ENCODE measurements at places on chromosomes 6 and 20.

- DNase-seq, result no peak
These were observed 59.2 kb upstream of the CD93 start for GRCh38 chr20:23145281-23145700.

DNA sequence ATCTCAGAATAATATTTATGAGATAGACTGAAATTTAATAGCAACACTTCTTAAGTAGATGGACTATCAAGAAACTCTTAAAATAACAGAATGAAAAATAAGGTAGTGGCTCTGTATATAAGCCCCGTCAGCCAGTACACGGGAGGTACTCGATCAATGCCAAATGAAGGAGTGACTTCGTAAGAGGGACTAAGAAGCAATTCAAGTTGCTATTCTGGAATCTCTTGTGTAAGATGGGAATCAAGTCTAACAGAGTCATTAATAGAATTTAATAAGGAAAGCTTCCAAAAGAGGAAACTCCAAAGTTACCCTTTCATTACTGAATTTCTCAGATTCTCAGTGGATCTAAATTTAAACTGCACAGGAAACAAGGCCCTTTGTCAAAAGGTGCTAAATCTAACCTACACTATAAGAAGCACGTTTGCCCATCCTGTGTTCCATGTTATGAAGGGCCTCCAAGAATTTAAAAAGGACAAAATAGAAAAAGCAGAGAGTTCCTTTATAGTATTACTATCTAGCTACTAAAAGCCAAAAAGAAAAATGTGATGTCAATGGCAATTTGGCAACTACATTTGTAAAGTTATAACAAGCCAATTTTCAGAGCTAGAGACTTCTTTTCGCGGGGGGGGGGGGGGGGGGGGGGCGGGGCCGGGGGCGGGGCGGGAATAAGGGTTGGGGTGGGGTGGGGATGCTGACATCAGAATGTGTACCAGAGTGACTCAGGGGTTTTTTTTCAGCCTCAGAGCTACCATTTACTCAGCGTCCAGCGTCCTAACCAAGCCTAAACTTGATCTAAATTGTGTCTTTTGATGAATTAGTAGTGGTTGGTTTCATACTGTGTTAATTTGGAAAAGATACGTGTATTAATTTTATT lies 200.6 kb downstream of the GMPR start:
- no peak for DNase-seq

- peak; percentile 1 for DNase-seq
These were observed 22.3 kb downstream of the NPEPL1 start for GRCh38 chr20:58714923-58715351.

- no peak for DNase-seq
These were observed 77.0 kb downstream of the CDH4 start for GRCh38 chr20:61328911-61329558.

DNA sequence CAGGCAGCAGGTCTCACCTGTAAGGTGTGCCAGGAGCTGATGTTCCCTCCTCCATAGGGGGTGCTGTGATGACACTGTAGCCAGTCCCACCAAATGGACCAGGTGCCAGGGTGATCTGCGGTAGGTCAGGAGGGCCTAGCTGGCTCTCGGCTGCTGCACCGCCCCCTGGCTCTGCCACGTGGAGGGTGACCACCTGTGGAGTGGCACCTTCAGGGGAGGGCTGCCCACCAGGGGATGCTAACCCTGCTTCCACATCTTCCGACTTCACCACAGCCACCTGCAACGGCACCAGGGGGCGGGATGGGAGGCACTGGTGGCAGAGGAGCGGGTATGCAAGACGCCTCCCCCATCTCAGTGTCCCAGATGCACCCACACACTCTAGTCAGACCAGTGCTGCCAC lies 18.3 kb downstream of the ZNF335 start:
- DNase-seq, result no peak

DNA sequence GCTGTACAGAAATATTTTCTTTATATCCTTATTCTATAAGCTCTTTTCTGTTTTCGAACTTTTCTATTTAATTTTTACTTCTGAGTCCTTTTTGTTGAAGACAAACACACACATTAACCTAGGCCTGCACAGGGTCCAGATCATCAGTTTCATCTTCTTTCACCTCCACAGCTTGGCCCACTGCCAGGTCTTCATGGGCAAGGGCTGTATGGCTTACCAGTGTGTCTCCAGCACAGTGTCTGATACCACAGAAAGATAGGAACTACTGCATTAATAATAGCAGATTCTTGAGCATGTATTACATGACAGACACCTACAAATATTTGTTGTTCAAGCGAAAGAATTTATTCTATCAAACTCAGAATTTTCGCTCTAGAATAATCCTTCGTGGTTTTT lies 24.4 kb downstream of the QKI start:
- no peak for DNase-seq

DNA sequence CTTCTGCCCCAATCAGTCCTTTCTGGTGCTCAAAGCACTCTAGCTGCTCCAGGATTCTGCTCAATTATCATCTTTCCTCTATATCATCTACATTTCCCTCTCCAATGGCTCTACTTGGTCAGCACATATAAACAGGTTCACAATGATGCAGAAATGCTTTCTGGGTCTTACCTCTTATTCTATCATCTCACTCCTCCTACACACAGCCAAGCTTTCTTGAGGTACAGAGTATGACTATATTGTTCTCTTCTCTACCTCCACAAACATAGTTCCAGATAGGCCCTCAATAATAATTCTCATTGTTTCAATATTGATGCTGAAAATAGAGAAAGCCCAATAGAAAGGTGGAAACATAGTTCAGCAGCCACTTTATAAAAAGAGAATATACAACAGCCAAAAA lies 48.2 kb downstream of the HIVEP2 start:
- DNase-seq, result no peak

GRCh38 chr6:62480544-62480943 lies 194.5 kb upstream of the KHDRBS2 start:
- no peak for DNase-seq

GRCh38 chr6:11769244-11769643 lies 9.4 kb downstream of the ADTRP start:
- no peak for DNase-seq

DNA sequence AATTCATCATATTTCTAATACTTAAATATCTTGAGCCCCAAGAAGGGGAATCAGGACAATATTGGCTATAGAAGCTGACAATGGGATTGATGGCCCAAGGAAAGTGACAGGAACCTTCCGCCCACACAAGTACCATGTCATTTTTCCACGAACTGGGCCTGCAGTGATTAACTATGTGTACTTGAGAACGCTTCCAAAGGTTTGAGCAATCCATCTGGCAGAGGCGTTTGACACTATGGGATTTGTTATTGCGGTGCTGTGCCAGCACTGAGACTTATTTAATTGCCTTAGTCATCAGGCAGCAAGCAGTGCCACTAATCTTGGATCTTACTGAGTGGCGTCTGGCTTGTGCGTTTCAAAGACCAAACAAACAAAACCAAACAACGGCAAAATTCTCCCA lies 135.6 kb upstream of the UST start:
- no peak for DNase-seq

- DNase-seq, result no peak
These were observed 22.6 kb downstream of the TOP1 start for GRCh38 chr20:41051009-41051825.

DNA sequence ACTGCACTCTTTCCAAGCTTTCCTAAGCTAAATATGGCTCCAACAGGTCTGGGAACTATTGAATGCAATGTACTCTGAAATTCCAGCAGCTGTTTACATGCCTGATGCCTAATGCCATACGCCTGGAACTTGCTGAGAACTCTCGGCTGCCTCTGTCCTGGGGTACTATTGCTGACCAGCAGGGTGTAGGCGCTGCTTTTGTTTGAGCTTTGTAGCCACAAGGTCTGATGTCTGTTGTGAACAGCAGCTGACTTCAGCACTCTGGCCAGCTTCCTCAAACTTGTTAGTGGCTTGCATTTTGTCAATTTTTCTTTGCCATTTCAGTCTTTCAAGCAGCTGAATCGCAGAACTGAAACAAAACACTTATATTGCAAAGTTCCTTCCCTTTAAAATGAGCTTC lies 26.7 kb downstream of the SAYSD1 start:
- DNase-seq, result no peak

- DNase-seq, result no peak
These were observed 216.5 kb downstream of the ARHGAP18 start for GRCh38 chr6:129493354-129493902.

DNA sequence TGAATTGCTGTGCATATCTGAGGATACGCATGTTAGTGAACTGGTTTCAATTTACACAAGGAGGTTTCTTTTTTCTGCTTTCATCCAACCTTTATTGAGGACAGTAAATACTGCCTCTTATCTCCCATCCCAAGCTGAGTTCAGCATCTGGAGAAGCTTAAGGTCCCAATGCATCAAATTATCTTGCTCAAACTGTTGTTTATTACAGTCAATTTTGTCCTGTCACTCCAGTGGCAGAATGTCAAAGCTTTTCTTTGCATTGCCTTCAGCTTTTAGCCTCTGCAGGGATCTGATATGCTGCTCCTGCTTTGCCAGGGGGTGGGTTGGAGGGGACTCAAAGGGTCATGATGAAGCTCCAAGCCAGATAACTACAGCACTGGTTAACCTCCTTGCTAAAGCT lies 435.4 kb upstream of the SOX4 start:
- no peak for DNase-seq

DNA sequence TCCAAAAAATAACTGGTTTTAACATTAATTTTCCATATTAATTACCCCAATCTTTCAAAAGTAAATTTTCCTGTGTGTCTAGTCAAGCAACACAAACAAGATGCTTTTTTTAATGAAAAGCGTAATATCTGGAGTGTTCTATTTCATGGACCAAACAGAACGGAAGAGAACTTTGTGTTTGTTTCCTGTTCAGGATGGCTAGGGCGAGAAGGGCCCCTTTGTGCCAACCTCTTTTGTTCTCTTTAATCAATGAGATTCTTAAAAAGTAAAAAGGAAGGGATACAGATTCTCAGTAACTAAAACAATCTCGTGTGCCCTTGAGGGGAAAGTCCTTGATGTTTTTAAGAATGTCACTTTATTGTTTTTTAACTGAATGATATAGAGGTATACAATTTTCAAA lies 55.7 kb downstream of the GNAS start:
- no peak for DNase-seq

DNA sequence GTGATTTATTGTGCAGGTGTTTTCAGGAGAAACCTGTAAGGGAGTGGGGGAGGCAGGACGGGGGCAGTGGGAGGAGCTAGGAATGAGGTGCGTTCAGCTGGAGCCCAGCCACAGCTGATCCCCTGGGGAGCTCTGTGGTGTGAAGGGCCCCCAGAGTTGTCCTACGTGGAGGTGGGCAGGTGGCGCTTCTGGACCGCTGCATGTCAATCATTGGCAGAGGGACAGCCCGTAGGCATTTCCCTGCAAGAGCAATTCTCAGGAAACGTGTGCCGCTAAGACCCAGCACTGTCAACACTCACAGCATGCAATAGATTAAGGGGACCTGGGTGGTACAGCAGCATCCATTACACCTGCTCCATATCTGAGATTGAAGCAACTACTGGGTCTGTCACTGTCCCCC lies 88.0 kb downstream of the PRND start:
- DNase-seq, result no peak

DNA sequence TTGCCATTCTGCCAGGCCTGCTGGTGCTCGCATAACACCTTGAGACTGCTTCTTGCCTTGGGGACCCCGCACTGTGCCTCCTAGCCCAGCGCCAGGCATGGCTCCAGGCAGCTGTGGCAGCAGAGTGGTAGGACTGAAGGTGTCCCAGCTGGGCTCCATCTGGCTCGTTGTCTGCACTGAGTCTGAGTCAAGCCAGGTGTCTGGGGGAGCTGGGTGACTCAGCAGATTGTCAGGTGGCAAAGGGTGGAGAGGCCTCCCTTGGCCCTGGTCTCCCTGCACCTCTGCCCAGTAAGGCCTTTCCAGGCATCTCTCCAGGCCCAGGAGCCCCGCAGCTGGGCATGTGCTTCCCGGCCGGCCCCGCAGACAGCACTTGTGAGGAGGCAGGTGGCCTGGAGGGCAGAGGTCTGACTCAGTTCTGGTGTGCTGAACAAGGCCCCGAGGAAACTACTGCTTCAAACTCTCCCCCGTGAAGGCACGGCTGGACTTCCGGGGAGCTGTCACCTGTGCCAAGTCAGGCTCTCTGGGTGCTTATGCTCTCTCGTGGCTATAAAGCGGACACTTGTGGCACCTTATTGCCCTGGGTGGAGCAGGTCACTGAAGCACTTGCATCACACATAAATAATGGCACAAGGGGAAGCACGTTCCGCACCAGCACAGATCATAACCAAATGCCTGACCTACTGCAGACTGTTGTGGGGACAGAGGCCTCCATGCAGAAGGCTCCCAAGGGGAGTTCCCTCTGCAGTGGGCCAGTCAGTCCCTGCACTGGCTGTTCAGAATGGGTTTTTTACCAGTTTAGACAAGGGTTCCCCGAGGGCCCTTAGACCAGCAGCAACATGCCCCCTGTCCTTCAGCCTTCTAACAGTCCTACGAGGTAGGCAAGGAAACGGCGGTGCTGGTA lies 27.5 kb downstream of the FOXC1 start:
- DNase-seq, result no peak

GRCh38 chr6:137926207-137926731 lies 59.2 kb downstream of the TNFAIP3 start:
- DNase-seq, result no peak

GRCh38 chr20:11274141-11274594 lies 600.4 kb upstream of the JAG1 start:
- no peak for DNase-seq

DNA sequence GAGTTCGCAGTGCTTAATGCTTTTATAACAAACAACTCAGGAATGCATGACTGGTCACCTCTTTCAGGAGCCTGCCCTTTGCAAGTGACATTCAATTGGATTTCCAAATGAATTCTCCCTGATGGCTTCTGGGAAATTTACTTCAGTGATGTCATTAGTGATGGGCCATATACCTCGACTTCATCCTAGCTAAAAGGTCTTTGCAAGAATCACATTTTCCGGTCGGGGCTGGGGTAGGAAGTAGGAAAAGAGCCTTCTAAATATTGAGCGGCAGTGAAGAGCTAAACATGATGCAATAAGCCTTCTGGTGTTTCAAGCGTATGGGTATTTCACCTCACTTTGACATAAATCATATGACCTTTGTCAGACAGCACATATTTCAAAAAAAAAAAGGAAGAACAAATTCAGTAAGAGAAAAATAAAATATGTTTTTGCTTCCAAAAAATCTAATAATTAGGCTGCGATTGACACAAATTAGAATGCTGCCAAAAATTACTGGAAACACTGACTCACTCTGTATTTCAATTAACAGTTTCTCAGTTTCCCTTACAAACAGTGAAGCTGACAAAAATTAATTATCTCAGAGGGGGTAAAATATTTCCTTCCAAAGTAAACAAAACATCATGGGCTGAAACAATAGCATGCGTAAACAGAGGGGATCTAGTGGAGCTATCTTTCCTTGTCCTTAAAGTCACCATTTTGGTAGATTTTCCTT lies 39.8 kb downstream of the ADTRP start:
- no peak for DNase-seq

- DNase-seq, result no peak
These were observed 3.6 kb downstream of the CCND3 start for GRCh38 chr6:41937861-41938574.

- DNase-seq, result no peak
These were observed 5.2 kb upstream of the NRSN2 start for GRCh38 chr20:341682-342081.

Measured in activated CD4-positive, alpha-beta T cell treated with anti-CD3 and anti-CD28 coated beads for 1 hour (primary cell).